ENCODE measurements at places on chromosomes 13 and 19.
A peak's percentile ranks its signal among the peaks of the same experiment; 100 is the strongest.

- no peak for DNase-seq
Measured at GRCh38 chr13:79663977-79664636, 183.2 kb downstream of the NDFIP2 start.

- DNase-seq = no peak
Measured at GRCh38 chr13:79724348-79725103, 243.6 kb downstream of the NDFIP2 start.

DNA sequence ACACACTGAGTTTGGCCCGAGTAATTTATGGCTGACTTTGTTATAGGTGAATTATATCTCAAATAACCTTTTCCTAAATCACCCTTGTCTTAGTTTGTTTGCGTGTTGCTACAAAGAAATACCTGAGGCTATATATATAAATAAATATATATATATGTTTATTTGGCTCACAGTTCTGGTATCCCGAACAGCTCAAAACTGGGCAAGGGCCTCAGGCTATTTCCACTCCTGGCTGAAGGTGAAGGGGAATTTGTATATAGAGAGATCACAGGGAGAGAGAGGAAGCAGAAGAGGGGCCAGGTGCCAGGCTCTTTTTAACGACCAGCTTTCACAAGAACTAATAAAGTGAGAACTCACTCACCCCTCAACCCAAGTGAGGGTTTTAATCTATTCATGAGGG, 159.9 kb upstream of the STARD13 start:
- no peak for DNase-seq

GRCh38 chr13:26531742-26532141, 25.7 kb upstream of the WASF3 start:
- no peak for DNase-seq

DNA sequence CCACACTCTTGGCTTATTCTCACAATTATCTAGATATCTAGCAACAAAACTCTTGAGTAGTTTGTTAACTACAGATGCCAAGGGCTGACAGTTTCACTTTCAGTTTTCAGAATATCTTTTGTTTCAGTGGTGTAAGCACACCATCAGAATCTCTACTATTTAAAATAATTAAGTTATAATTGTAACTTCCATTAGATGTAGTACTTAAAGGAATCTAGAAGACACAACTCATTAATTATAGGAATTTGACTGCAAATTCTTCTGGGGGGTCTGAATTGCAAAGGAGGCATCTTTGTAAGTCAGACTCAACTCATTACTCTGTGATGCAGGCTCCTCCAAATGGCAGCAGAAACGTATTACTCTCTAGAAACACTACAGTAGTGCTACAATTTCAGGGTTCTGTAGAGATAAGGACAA, 44.9 kb upstream of the USPL1 start:
- no peak for DNase-seq

DNA sequence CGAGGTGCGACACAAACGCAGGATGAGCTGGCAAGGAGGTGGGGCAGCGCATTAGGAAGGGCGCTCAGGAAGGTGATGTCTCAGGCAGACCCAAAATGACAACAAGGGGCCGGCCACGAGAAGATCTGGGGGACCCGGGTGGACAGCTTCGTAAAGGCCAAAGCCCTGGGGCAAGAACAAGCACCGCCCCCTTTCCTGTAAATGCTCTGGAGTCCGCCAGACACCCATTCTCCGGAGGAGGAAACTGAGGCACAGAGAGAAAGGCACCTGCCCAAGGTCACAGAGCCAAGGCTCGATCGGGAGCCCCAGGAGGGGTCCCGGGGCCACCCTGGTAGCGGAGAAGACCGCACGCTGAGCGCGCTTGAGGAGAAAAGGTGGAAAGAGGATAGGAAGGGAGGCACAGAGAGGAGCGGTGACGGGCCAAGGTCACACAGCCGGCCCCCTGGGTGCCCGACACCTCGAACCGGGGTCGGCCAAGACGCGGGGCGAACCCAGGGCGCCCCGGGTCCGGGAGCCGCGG, 571 bp downstream of the SAFB2 start:
- peak; percentile 15 for DNase-seq

- DNase-seq = no peak
Measured at GRCh38 chr19:28010656-28011055, 1202.3 kb downstream of the UQCRFS1 start.

GRCh38 chr13:66534561-66534960, 695.6 kb downstream of the PCDH9 start:
- DNase-seq = no peak

- DNase-seq = no peak
Measured at GRCh38 chr13:20498659-20499058, 27.0 kb downstream of the CRYL1 start.

DNA sequence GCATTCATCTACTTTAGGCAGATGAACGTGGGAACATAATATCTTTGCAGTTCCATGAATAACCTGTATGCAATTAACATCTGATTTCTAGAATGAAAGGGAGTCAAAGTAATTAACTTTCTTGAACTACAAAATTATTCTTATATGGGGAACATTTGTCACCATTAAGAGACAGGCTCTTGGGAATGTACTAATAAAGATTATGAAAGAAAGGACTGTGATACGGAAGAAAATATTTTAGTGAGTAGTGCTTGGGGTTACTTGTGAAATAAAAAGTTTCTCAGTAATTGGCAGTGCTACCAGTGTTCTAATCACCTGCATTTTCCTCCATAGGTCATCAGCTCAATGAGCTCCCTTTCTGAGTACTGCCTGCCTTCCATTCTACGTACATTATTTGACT, 85.4 kb downstream of the FRY start:
- DNase-seq = no peak

GRCh38 chr19:1206864-1207450, 1.4 kb downstream of the STK11 start:
- DNase-seq = no peak

- DNase-seq = peak; percentile 88
Measured at GRCh38 chr19:49387936-49388372, at the start of gene KASH5. Gene KASH5 (plus strand): TSS chr19:49388249. CDS start chr19:49390884, 2,635 bp downstream.

- DNase-seq = no peak
Measured at GRCh38 chr13:98710521-98710920, 42.0 kb downstream of the SLC15A1 start.

DNA sequence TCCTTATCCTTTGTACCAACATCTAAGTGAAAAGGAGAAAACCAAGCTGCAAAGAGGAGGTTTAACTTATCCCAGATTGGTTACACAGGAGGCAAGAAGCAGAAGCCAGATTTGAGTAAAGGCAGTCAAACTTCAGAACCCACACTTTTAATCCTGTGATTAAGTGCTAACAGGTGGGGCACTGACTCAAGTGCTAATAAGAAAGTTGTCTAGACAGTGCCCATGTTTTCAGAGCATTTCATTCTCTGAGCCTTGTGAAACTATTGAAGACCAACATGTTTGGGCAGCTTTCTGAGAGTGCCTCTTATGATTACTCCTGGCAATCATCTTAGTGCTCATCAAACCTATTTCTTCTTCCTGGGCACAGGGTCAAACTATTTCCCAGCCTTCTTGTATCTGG, 380.8 kb downstream of the KCNRG start:
- DNase-seq = no peak

DNA sequence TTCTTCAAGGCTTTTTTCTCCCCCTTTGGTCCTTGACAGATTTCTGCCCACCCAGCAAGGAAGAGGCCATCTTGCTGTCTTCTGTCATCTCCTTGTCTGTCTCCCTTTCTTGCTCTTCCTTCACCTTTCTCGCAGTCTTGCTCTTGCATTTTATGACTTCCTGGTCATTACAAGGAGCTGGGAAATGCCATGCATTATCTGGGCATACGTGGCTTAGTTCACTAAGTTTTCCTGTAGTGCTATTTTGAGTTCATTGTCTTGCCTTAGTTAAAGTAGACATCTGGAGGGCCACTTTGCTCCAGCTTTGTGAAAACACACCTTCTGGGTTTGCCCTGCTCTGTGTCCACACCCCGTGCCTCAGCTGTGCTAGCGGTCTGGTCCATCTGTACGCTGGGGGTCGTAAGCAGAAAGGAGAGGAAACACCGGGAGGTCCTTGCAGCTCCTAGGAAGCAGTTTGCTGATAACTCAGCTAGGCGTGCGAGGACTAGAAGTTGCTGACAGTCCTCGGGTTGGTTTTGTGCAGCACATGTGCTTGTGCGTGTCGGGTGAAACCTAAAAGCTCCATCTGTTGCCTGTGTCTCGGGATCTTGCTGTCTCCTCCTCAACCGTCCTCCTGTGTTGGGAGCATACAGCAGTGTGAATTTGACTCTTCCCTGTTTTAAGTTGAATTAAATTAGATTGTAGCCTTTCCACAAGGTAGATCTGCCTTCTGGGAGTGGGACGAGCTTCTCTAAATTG, 59.4 kb downstream of the ARHGEF7 start:
- no peak for DNase-seq

- DNase-seq = no peak
Measured at GRCh38 chr13:40537146-40537895, 129.1 kb downstream of the FOXO1 start.

DNA sequence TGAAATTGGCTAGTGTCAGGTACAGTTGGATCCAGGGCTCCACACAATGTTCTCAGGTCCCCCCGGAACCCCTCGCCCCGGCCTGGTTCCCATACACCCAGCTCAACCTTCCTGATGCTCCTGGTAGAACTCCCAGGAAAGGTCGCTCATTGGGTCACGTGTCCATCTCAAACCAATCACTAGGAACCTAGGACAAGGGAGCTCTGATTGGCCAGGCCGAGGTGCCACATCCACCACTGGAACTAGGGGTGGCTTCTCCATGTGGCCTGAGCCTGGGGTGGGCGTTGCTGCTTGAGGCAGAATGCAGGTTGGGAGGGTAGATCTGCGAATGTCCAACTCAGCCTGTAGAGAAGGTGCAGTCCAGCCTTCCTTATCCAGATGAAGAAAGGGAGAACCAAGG, 6.9 kb upstream of the MEF2B start:
- DNase-seq = no peak

- DNase-seq = no peak
Measured at GRCh38 chr19:18203408-18203862, 407 bp downstream of the RAB3A start.

DNA sequence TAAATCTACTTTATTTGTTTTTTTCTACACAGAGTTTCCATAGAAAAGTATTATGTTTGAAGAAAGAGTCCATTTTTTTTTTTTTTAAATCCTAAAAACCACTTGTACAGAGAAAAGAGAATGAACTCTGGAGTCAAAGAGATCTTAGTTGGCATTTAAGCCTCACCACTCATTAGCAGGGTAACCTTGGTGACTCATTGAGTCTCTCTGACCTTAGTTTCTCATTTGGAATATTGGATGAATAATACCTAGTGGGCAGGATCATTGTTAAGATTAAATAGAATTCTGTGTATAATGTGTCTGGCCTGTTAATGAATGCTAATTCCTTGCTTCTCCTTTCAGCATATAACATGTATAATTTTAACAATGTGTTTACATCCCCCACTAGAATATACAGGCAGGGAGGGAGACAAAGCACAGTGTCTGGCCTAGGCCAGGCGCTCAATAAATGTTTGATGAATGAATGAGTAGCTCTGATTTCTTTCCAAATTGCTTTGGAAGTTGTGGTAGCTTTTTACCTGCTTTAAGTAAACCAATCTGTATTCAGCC, 48.7 kb upstream of the MYCBP2 start:
- no peak for DNase-seq

DNA sequence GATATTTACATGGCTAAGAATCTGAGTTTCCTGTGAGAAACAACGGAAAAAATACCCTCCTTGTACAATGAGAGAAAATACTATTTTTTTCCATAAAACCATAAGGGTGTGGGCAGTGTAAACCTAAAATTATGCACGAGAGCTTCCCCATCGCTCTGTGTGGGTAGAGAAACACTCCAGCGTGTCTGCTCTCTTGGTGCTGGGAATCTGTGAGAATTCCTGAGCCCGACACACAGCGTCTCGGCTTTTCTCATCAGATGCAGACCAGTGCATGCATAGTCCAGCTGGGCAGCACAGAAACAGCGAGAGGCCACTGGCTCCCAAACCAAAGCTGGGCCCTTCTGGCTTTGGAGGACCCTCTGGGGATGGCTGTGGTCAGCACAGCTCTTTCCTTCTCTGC, 12.0 kb downstream of the PLPP2 start:
- DNase-seq = no peak

GRCh38 chr13:82678052-82678451, 1204.2 kb downstream of the SLITRK1 start:
- DNase-seq = no peak

- no peak for DNase-seq
Measured at GRCh38 chr13:98098516-98098915, 44.4 kb upstream of the FARP1 start.

DNA sequence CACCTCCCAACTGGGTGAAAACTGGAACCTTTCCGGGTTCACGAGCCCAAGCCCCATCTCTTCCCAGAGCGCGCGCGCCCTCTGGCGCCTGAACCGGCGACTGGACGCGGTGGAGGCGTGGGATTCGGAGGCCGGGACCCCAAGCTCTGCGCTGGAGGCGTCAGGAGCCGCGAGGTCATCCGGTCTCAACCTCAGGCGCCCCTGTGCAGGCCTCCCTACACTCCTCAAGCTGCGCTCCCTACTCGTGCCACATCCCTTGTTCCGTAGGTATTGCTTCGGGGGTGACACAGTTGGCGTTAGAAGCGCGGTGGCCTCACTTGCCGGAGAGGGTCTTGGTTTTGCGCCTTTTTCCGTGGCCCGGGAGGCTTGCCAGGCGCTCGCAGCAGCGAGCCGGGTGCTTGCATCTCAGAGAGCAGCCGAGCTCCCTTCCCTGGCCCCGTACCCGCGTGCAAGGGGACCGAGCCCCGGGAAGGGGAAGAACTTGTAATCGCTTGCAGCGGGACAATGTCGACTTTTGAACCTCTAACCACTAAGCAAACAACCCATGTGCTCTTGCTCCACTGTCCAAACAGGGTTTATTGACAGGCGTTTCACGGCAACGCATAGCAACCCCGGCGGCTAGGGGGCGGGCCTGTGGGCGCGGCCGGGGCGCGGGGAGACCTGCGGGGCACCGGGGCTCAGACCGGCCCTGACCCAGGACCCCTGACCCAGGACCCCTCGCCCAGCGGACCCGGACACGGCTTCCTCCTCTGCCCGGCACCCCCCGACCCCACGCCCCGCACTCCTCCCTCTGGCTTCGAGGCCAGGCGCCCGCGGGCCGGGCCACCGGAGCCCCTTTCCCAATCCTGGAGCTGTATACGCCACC, 8.5 kb downstream of the CDX2 start:
- DNase-seq = no peak

DNA sequence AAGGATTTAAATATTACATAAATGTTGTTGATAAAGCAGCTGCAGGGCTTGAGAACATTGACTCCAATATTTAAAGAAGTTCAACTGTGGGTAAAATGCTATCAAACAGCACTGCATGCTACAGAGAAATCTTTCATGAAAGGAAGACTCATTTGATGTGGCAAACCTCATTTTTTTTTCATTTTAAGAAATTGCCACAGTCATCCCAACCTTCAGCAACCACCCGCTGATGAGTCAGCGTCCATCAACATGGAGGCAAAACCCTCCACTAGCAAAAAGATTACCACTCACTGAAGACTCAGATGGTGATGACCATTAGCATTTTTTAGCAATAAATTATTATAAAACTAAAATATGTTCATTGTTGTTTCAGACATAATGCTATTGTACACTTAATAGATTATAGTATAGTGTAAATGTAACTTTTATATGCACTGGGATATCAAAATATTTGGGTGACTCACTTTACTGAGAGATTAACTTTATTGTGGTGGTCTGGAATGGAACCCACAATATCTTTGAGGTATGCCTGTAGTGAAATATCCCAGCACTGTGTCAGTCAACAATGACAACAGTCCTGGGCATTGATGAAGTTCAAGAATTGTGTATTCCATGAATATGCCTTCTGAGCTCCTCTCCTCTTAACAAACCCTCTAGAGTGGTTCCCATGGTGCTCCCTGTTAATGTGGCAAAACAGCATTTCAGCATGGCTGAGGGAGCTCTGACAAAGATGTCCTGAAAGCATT, 52.4 kb upstream of the SOX21 start:
- DNase-seq = peak; percentile 10

- DNase-seq = no peak
Measured at GRCh38 chr13:111431206-111431605, 110.8 kb downstream of the TEX29 start.

GRCh38 chr13:112588490-112589297, 741 bp upstream of the TUBGCP3 start:
- DNase-seq = no peak
